ENCODE measurements at places on chromosomes 4 and X.

DNA sequence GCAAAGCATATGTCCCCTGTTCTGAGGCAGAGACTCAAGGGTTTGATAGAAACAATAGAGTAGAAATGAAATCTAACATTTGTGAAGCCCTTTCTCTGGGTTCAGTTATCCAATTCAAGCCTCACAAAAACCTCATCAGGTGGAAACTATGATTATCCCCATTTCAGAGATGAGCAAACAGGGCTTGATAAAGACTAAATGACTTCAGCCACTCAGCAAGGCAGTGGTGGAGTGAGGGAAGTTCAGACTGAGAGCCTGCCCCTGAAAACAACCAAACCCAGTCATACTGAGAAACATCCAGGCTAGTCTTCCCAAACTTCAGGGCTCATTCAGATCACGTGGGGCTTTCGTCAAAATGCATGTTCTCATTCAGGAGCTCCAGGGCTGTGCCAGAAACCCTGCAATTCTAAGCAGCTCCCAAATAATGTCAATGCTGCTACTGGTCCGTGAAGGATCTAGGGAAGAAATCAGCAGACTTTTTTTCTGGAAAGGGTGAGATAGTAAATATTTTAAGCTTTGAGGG lies 109.6 kb upstream of the KIT start:
- no peak overlapping the region for H3K27ac ChIP-seq
- peaks cover 39% of the 10 kb centered on the region for H3K4me1 ChIP-seq
- H3K4me3 ChIP-seq, result no peak overlapping the region
- H3K36me3 ChIP-seq, result no peaks in the 10 kb centered on the region

DNA sequence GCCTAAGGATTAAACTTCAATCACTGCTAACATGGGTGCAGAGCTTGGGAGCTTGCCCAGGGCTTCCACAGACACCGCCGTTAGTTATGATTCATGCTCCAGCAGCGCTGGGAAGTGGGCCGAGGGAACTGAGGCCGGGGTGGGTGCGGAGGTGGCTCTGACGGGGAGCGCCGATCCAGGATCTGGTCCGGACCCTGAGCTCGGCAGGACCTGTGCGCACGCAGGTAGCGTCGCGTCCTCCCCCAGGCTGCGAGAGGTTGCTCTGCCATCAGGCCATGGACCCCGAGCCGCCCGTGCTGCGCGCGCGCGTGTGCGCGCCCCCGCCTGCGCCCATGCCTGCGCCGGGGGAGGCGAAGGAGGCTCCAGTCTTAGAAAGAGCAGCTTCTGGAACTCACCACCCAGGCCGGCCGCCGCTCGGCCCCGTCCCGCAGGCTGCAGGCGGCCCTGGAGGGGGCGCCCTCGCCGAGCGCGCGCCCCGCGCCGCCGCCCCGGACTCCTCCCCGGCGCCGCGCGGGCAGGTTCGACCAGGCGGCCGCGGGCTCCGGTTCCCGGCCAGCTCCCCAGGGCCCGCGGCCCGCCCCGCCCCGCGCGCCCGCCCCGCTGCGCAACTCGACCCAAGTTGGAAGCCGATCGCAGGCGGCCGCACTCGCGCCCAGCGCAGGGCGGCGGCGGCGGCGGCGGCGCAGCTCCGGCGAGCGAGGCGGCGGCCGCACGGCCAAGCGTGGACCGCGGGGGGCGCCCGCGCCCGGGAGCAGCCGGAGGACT lies 732 bp upstream of the ADRA2C start:
- H3K36me3 ChIP-seq, result no peaks in the 10 kb centered on the region
- peak overlapping the region; percentile 47 for H3K4me3 ChIP-seq
- peak; percentile 70 for DNase-seq
- H3K27ac ChIP-seq, result no peak overlapping the region

GRCh38 chrX:127112726-127113125 lies 293.2 kb downstream of the PRR32 start:
- no peak overlapping the region for H3K4me3 ChIP-seq
- no peaks in the 10 kb centered on the region for H3K27me3 ChIP-seq
- DNase-seq, result no peak
- H3K4me1 ChIP-seq, result no peaks in the 10 kb centered on the region
- H3K36me3 ChIP-seq, result peaks cover 20% of the 10 kb centered on the region

GRCh38 chrX:20217271-20217670 lies 49.4 kb downstream of the RPS6KA3 start:
- no peak overlapping the region for H3K4me3 ChIP-seq
- H3K27ac ChIP-seq, result no peak overlapping the region
- H3K36me3 ChIP-seq, result no peaks in the 10 kb centered on the region
- peaks cover 31% of the 10 kb centered on the region for H3K4me1 ChIP-seq

DNA sequence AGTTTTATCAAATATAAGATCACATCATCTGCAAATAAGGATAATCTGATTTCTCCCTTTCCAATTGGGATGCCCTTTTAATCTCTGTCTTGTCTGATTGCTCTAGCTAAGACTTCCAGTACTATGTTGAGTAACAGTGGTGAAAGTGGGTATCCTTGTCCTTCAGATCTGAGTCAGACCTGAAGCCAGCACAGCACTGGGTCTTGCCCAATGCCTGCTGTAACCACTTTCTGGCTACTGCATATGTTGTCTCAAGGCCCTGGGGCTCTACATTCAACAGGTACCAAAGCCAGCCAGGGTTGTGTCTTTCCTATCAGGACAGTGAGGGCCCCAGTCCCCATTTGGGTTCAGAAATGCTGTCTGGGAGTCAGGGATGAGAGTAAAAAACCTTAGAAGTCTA lies 90.3 kb downstream of the CYSLTR1 start:
- H3K27me3 ChIP-seq, result no peaks in the 10 kb centered on the region
- DNase-seq, result no peak
- no peak overlapping the region for H3K27ac ChIP-seq
- H3K4me1 ChIP-seq, result no peaks in the 10 kb centered on the region

DNA sequence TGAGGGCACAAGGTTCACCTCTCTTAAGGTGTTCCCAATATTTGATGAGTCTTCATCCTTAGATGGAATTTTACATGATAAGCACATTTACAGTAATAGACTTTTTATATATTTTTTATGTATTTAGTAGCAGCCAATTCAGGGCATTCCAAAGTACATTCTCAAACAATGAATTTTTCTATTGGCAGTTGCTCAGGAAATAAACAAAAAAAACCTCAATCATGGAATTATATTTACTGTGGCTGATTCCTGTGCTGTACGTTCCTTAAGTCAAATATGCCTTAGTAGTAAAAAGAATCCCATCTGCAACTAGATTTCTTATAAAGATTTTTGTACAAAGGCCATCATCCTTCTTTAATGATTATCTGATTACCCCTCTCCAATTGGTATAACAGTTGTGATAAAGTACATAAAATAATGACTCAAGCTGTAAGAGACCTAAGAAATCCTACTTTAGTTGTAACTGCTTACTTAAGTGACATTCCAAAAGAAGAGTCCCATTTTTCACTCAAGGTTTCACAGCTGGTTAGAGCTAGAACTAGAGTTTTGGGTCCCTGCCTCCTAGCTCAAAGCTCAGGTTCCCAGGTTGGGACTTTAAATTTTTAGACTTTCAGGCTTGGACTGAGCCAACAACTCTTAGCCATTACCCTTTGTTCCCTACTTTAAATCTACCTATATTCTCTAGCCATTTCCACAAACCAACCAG lies 152.7 kb downstream of the FHIP1A start:
- no peak overlapping the region for H3K4me3 ChIP-seq
- H3K27ac ChIP-seq, result no peak overlapping the region
- no peaks in the 10 kb centered on the region for H3K27me3 ChIP-seq
- DNase-seq, result no peak

- H3K4me3 ChIP-seq, result peak overlapping the region; percentile 79
- DNase-seq, result no peak
- no peak overlapping the region for H3K27ac ChIP-seq
- peaks cover 41% of the 10 kb centered on the region for H3K4me1 ChIP-seq
- peaks cover 41% of the 10 kb centered on the region for H3K27me3 ChIP-seq
- peaks cover 3% of the 10 kb centered on the region for H3K36me3 ChIP-seq
These were observed 877 bp downstream of the JAKMIP1 start for GRCh38 chr4:6199422-6199921.

- H3K36me3 ChIP-seq, result peaks cover 3% of the 10 kb centered on the region
- no peaks in the 10 kb centered on the region for H3K27me3 ChIP-seq
- no peak overlapping the region for H3K4me3 ChIP-seq
- no peak overlapping the region for H3K27ac ChIP-seq
These were observed 69.4 kb upstream of the AGA start for GRCh38 chr4:177511611-177512010.

- H3K27ac ChIP-seq, result no peak overlapping the region
- DNase-seq, result no peak
- peaks cover 3% of the 10 kb centered on the region for H3K36me3 ChIP-seq
- no peak overlapping the region for H3K4me3 ChIP-seq
- H3K4me1 ChIP-seq, result no peaks in the 10 kb centered on the region
These were observed 103.1 kb upstream of the FAM47B start for GRCh38 chrX:34839451-34839850.

- no peak overlapping the region for H3K4me3 ChIP-seq
- no peaks in the 10 kb centered on the region for H3K36me3 ChIP-seq
- DNase-seq, result no peak
- H3K4me1 ChIP-seq, result no peaks in the 10 kb centered on the region
- H3K27me3 ChIP-seq, result no peaks in the 10 kb centered on the region
- H3K27ac ChIP-seq, result no peak overlapping the region
These were observed 126.6 kb upstream of the NDST3 start for GRCh38 chr4:117907646-117908045.

- H3K4me1 ChIP-seq, result peaks cover 7% of the 10 kb centered on the region
- H3K4me3 ChIP-seq, result no peak overlapping the region
- no peaks in the 10 kb centered on the region for H3K36me3 ChIP-seq
- no peak for DNase-seq
- H3K27me3 ChIP-seq, result no peaks in the 10 kb centered on the region
These were observed 1090.7 kb downstream of the FAT4 start for GRCh38 chr4:126405369-126405982.

DNA sequence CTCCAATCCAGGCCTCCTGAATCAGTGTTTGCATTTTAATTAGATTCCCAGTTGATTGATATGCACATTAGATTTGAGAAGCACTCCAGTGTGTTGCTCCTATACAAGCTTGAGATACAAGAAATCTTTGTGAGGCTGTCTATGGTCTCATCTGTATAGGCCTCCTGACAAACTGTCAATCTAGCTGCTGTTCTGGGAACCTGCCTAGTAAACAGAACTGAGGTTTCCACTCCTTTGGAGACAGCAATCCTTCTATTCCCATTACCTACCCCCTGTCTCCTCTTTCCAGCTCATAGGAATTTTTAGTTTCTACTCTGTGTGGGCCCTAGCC lies 306.1 kb upstream of the EMCN start:
- H3K4me3 ChIP-seq, result no peak overlapping the region
- no peaks in the 10 kb centered on the region for H3K27me3 ChIP-seq
- H3K27ac ChIP-seq, result no peak overlapping the region
- no peak for DNase-seq
- peaks cover 7% of the 10 kb centered on the region for H3K36me3 ChIP-seq
- peaks cover 11% of the 10 kb centered on the region for H3K4me1 ChIP-seq

DNA sequence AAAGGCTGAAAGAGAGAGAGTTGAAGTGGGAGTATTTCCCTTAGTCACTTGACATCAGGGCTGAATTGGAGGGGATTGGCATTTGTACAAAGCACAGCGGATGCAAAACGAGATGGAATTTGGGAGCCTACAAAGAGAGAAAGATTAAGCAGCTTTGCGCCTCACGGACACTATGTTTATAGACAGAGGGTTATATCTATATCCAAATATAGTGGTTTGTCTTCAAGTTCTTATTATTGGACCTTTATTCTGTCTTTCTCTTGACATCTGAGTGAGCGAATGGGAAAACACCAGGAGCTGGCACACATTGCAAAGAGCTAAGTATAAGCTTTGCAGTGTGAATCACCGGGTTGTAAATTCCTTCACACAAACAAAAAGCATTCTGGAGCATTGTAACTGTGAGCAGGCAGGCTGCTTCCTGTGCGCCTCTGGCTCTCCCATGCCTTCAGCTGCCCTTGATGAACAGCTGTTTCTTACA lies 500.2 kb downstream of the STIM2 start:
- H3K36me3 ChIP-seq, result no peaks in the 10 kb centered on the region
- H3K4me1 ChIP-seq, result peaks cover 22% of the 10 kb centered on the region
- DNase-seq, result no peak
- no peak overlapping the region for H3K4me3 ChIP-seq
- H3K27ac ChIP-seq, result no peak overlapping the region
- H3K27me3 ChIP-seq, result no peaks in the 10 kb centered on the region

DNA sequence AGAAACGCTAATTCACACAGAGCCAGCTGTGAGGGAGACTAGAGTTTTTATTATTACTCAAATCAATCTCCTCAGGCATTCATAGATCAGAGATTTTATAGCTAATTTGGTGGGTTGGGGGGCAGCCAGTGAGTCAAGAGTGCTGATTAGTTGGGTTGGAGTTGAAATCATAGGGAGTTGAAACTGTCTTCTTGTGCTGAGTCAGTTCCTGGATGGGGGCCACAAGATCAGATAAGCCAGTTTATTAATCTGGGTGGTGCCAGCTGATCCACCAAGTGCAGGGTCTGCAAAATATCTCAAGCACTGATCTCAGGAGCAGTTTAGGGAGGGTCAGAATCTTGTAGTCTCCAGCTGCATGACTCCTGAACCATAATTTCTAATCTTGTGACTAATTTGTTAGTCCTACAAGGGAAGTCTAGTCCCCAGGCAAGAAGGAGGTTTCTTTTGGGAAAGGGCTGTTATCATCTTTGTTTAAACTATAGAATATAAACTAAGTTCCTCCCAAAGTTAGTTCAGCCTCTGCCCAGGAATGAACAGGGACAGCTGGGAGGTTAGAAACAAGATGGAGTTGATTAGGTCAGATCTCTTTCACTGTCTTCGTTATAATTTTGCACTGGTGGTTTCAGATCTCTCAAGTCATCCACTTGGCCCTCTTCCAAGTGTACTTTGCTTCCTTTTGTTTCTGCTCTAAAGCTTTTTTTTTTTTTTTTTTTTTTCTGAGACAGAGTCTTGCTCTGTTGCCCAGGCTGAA lies 5.4 kb upstream of the NAA11 start:
- peaks cover 8% of the 10 kb centered on the region for H3K4me1 ChIP-seq
- DNase-seq, result no peak
- H3K27me3 ChIP-seq, result no peaks in the 10 kb centered on the region

GRCh38 chrX:107451731-107452130 lies 2.3 kb downstream of the FRMPD3 start:
- H3K27me3 ChIP-seq, result peaks cover 33% of the 10 kb centered on the region

- DNase-seq, result peak; percentile 39
- H3K4me3 ChIP-seq, result no peak overlapping the region
- H3K27me3 ChIP-seq, result no peaks in the 10 kb centered on the region
- H3K36me3 ChIP-seq, result no peaks in the 10 kb centered on the region
- no peaks in the 10 kb centered on the region for H3K4me1 ChIP-seq
These were observed 135.0 kb upstream of the TENT5D start for GRCh38 chrX:80285131-80285773.

Measured in WTC11 (cell line).